Stimulated activated CD8-positive, alpha-beta memory T cell treated with anti-CD3 and anti-CD28 coated beads, Interleukin-4, amount 100 ng/mL, for 1 hour (primary cell): ENCODE measurements at places on chromosomes 5 and 9.

GRCh38 chr5:11009576-11009975 is 248.5 kb upstream of the DAP start:
- no peak for DNase-seq

GRCh38 chr5:5217371-5217770 is 77.2 kb downstream of the ADAMTS16 start:
- no peak for DNase-seq

DNA sequence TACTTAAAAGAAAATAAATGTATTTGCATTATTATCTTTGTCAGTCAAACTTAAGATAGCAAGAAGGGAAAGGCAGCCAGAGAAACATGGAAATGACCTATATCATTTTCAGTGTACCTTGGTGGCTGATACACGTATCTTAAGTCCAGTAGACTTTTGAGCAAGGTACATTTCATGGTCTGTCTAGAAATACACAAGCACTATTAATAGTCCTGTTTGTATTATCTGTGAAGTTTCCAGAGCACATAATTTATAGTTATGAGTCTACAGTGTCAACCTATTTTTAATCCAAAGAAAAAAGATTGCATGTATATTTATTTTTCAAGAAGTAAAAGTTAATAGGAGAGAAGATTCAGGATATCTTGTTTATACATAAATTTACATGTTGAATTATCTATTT is 95.7 kb downstream of the IZUMO3 start:
- no peak for DNase-seq

DNA sequence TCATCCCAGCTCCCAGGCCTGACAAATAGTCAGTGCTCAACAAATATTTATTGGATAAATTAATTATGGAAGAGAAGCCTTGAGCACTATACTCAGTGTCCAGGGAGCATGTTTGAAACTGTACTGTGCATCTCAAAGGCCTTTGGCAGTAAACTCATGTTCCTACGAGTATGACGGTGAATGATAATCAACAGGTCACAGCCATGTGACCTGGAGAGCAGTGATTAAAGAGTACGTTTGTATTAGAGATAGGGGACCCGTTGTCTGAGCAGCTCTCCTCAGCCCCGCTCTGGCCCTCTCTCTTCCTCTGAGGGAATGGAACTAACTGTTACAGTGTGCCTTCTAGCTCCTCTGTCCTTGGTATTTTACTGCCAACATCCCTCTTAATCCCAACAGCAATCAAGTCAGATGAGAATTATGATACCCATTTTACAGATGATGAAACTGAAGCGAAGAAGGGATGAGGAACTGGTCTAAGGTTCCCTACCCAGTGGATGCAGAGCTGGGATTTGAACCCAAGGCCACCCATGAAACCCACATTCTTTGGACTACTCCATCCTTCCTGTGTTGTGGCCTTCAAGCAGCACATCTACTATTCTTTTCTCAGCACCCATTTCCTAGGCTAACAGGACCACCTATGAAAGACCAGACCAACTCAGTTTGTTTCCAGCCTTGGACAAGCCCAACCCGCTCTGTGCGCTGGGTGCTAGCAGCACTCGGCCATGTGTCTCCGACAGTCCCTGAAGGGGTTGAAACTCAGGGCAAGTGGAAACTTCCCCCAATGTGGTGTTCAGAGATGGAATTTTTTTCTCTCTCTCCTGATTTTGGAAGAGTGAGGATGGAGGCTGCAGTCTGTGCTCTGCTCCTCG is 34.9 kb downstream of the SPRY4 start:
- no peak for DNase-seq

- DNase-seq = no peak
Observed at GRCh38 chr9:127540664-127541041, 71.4 kb upstream of the STXBP1 start.

GRCh38 chr9:132970324-132971062 is 8.0 kb upstream of the GFI1B start:
- DNase-seq = no peak

- DNase-seq = no peak
Observed at GRCh38 chr9:97651646-97652045, 18.0 kb downstream of the NCBP1 start.

DNA sequence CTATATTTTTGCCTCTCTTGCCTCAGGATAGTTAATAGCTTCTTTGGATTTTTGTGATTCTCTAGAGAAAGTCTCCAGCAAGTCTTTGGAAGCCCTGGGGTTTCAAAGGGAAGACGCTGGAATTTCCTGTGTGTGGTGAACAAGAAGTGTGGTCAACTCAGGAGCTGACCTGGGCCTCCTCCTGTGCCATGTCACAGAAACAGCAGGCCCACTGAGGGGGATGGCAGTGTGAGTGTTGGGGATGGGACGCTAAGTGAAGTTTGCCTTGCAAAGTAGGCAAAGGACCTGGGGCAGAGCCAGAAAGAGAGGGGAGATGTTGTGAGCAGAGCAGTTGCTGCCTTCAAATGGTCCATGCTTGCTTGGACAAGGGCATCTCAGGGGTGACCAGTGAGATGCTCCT is 226.3 kb downstream of the DMRT2 start:
- no peak for DNase-seq

DNA sequence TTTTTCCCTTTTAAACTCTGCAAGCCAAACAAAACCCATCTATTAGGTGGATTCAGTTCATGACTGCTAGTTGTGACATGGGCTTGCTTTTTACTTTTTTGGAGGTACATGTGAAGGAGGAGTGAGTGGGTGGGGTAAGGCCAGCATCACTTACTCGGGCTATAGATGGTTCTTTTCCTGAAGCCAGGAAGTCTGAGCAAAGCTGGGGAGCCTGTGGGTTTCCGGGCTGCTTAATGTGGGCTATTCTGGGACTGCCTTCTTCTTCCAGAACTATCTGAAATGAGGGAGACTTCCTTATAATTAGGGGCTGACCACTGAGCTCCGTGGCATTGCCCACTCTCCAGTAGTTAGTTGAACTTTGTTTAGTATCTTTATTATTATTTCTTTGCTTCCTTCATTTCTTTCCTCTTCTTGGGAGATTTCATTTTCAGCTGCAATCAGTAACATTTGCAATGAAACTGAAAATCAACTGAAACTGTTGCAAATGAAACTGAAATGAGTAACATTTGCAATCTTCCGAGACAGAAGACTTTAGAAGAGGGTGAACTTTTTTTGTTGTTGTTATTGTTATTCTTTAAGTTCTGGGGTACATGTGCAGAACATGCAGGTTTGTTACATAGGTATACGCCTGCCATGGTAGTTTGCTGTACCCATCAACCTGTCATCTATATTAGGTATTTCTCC is 204.9 kb downstream of the LRRC70 start:
- DNase-seq = no peak

- no peak for DNase-seq
Observed at GRCh38 chr5:79971156-79971555, 19.9 kb downstream of the MTX3 start.

GRCh38 chr9:14393418-14393817 is 79.5 kb upstream of the NFIB start:
- no peak for DNase-seq

DNA sequence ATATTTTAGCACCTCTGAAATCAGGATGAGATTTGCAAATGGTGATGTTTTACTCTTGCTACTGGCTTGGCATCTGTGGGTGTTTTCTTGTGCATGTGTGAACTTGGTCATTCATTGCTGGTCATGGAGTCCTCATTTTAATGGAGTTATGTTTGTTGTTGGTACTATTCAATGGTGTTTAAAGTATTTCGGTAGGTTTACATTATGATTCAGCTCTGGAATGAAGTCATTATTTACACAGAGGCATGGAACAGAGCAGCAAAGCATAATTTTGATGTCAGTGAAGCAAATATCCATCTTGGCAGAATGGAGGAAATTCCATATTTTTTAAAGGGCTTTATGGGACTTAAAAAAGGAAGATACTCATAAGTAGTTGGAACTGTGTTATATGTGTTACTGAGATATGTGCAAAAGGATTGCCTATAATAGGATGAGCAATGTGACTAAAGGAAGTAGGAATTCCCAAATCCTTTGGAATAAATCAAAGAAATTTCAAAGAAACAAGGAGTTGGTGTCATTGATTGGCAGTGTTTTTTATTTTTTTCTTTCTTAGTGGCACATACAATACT is 147.4 kb downstream of the ACTBL2 start:
- DNase-seq = no peak

DNA sequence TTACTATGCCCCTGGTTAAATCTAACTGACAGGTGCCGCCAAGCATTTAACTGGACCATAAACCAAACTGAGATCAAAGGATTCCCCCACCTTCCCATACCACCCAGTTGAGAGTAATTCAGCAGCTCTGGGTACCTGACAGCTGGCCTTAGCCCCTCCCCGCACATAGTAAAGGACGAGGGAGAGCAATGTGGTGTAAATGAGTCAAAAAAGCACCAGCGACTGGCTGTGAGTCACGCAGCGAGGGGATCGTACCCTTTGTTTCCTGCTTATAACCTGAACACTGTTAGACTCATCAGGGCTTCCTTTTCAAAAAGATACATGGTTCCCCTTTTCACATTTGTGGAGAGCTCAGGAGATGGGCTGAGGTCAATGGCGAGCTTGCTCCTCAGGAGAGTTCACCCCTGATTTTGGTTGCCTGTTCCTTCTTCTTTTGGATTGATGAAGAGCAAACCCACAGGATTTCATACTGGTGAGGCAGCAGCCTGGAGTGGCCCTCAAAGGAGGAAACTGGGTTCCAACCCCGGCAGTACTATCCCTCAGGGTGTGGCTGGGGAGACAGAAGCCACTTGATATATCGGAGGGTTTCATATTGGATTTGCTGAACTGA is 71.5 kb downstream of the ANKRD33B start:
- no peak for DNase-seq
